ENCODE measurements at places on chromosomes 1 and 21.

DNA sequence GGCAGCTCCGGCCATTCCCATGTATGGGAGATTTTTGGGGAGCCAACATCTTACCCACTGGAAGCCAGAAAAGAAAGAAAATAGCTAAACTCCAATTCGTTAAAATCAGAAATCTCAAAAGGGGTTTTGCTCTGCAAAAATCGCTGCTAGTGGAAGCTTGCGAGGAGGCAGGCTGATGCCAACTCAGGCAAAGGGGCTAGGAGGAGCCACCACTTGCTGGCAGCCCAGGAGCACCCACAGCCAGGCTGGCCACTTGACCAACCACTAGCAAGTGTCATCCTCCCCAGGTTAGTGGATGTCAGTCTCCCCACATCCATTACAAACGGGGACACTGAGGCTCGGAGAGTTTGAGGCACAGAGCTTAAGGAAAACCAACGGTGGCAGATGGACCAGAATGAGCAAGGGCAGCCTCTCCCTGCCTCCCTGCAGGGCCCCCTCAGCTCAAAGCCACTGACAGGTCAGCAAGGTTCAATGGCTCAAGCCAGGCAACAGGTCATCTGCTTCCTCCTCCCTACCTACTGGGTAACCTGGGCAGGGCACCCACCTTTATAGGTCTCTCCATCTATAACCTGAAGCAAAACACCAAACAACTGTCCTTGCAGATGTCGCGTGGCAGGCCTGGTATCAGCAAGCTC, 10.8 kb downstream of the KCNN3 start:
- no peak for DNase-seq

GRCh38 chr1:247961791-247962190, 3.2 kb upstream of the OR2AK2 start:
- no peak for DNase-seq

DNA sequence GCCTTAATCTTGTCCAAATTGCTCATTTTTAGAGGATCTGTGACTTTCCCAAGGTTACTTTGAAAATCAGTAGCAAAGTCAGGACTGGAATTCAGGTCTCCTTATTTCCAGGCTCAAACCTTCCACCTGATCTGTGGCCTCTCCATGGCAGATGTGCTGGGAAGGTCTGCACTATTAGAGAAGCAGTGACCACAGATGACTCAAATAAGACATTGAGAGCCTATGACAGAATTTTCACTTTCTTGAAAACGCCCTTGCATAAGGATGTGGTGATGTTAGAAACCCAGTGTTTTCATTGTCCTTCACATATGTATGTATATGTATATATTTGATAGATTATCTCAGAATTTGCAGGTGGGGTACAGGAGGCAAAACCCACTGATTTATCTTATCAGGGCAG, 45.3 kb downstream of the TTC39A start:
- DNase-seq, result no peak

- no peak for DNase-seq
Measured at GRCh38 chr21:23455676-23456075, 2151.6 kb downstream of the MRPL39 start.

DNA sequence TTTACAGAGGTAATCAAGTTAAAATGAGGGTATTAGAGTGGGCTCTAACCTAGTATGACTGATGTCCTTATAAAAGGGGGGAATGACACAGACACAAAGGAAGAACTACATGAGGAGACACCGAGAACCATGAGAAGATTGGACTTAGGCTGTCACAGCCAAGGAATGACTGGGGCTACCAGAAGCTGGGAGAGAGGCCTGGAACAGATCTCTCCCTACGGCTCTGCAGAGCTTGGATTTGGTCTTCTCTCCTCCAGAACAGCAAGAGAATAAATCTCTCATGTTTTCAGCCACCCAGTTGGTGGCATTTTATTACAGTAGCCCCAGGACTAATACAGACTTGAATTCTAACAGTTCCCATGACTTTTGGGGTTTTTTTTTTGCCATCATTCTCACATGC, 110.8 kb downstream of the PSMG1 start:
- DNase-seq, result no peak

DNA sequence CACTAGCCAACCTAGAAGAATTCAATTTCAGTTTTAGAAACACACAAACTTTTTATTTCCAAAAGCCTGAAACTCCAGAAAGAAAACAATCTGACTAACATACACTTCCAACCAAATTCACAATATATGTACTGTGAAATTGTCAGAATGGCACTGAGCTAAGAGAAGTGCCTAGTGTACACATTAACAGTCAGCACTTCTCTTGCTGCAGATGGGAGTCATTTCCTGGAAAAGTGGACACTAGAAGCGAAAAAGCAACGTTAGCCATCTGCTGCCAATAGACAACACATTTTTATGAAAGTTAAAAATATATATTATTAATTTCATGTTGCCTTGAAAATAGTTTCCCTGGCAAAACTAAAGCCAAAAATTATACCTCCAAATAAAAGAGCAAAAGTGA, 66.1 kb downstream of the EPS15 start:
- DNase-seq, result no peak

- no peak for DNase-seq
Measured at GRCh38 chr1:151175863-151176262, at the start of gene TMOD4. Gene TMOD4 (minus strand): TSS chr1:151175981. CDS start chr1:151174875, 1,106 bp downstream.

- peak; percentile 48 for DNase-seq
Measured at GRCh38 chr1:1858382-1859086, 32.4 kb downstream of the GNB1 start.

GRCh38 chr1:226108935-226109828, 46.7 kb downstream of the H3-3A start:
- no peak for DNase-seq

DNA sequence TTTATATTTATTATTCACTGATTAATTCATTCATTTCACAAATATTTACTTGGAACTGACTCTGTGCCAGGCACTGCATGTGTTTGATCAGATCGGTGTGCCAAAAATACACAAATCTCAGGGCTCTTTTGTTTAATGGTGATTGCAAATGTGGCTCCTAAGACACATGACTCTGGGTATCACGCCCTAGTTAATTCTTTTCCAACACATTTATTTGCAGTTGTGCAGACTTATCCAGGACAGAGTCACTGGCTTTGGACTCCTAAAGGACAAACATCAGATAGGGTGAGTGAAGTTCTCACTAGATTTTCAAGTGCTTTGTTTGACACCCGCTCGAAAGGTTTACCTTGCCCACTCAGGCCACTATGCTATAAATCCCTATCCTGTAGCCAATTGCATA, 335.5 kb downstream of the BARHL2 start:
- DNase-seq, result no peak

DNA sequence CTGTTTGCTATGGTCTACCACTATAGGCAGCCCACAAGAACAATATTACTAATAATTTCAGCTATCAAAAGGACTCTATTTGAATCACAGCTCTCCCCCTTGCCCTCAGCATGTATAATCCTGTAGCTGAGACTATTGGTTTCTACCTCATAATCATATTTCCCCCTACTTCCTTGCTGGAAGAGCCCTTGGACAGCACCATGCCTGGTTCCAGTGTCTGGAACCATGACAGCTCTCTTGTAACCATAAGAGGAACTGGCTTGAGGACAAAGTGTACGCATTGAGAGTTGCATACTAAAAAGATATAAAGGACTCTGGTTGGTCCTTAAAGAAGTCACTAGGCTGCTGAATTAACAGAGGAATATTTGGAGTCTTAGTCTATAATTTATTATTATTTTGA, 110.7 kb upstream of the ZRANB2 start:
- no peak for DNase-seq

GRCh38 chr1:20191266-20191825, 5.0 kb upstream of the PLA2G2C start:
- DNase-seq, result no peak

DNA sequence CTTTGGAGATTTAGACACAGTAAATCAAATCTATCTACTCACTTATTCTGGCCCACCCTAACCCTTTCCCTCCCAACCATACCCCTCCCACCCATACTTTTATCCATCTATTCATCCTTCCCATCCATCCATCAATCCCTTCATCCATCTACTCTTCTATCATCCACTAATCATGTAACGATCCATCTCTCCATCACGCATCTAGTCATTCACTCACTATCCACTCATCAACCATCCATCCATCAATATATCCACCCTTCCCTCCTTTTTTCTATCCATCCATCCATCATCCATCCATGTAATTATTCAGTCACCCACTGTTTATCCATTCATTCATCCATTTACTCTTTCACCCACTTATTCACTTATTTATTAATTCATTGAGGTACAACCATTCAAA, 74.0 kb downstream of the FOXD2 start:
- DNase-seq, result no peak
